ENCODE measurements at places on chromosomes 12 and 14.

- DNase-seq: no peak
These were observed 5.3 kb downstream of the KCNH3 start for GRCh38 chr12:49543914-49544815.

DNA sequence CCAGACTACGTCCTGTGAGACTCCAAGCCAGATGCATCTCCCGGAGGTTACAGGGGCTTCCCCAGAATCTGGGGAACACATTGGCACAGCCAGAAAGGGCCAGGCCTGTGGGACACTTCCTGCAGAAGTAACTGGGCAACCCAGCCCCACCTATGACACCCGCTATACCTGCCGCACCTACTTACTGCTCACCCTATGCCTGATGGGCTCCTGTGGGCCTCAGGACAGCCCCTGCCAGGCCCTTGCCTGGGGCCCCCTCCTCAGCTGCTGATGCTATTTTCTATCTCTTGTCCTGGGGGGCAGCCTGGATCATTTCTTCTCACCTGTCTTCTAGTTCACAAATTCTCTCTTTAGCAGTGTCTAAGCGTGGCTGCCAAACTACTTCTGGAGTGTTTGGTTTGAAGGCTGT lies 28.7 kb downstream of the JAG2 start:
- DNase-seq: no peak

DNA sequence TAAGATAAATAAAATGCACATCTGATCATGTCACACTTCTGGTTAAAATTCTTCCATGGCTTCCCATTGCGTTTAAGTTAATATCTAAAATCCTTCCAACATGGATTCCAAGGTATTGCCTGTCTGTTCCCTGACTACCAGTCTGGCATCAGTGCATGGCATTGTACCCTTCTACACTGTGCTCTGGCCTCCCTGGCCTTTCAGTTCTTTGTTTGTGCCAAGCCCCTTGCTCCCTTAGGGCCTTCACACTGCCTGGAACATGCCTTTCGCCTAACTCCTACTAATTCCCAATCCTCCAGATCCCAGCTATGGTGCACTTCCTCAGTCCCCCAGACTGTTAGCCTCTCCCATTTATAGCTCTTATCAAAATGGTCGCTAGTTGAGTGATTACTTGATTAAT lies 6.3 kb downstream of the CIPC start:
- no peak for DNase-seq

GRCh38 chr12:81492131-81492720 lies 266.9 kb downstream of the PPFIA2 start:
- DNase-seq: no peak

DNA sequence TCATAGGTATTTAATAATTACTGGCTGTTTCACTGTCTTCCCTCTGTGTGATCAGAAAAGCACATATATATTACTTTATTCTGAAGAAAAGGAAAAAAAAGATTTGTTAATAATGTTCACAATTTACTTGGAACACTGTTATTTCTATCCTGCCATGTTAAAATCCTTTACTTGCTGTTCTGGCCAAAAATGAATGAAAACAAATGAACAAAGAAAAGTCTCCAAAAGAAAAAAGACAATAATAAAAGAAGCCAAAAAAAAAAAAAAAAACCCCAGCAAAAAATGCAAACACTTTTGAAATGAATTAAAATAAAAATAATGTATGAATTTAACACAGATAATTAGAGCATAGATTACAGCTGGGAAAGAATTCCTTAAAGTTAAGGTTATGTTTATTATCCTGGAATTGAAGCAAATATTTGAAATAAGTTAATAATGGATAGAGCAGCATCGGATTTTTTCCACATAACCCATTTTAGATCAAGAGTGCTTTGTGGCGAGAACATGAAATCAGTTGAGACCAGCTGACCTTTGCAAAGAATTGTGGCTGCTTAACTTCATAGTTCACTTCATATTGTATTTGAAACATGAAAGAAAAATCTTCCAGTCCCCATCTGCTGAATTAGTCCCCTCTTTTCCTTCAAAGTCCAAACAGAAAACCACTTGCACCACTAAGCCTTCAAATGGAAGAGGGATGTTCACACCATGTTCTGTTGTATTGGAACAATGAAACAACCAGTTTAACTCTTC lies 444.8 kb downstream of the ADAMTS20 start:
- no peak for DNase-seq

DNA sequence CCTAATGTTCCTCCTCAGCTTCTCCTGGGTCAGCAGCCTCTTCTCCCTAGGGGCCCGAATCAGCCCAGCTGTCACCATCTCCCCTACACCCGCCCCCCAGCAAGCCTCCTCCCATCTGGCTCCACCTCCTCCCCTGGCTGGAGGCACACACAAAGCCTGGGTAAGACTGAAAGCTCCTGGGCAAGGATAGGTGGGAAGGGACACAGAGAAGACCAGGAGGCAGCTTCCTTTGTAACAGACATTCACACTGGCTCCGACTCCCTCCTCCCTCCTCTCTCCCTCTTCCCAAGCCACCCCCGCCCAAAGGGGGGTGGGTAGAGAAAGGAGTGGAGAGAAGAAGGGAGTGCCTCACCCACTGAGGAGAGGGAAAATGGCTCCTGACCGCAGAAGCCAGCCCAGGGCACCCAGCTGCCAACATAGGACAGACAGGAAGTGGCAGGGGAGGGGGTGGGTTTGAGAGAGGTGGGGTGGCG lies 4.0 kb downstream of the CHD4 start:
- no peak for DNase-seq

DNA sequence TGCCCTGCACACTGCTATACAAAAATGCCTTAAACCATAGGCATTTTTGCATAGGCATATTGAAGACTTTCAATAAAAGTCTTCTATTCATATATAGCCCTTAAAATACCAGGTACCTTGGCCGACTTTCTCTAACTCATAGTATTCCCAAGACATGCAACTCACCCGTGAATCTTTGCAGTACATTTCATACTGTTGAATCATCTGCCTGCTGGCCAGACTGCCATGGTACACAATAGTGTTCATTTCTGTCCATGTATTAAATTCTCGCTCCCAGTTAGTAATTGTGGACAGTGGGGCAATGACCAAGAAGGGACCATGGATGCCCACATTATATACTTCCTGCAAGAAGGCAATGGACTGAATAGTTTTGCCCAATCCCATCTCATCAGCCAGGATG lies 24.3 kb upstream of the SUPT16H start:
- DNase-seq: no peak

GRCh38 chr12:22533155-22533554 lies 11.2 kb downstream of the C2CD5 start:
- no peak for DNase-seq

- DNase-seq: no peak
These were observed 92.3 kb downstream of the NTF3 start for GRCh38 chr12:5524116-5524768.

DNA sequence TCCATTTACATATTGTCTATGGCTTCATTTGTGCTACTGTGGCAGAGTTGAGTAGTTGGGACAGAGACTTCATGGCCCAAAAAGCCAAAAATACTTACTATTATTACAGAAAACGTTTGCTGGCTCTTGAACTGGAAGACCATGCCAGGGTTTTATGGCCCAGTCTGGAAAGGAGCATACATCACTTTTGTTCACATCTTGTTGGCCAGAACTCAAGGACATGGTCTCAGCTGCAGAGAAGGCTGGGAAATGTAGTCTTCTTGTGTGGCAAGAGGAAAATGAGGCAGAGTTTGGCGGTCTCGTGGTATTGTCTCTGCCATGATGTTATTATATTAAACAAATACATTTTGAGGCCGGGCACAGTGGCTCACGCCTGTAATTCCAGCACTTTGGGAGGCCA lies 509.6 kb downstream of the MED13L start:
- DNase-seq: no peak

DNA sequence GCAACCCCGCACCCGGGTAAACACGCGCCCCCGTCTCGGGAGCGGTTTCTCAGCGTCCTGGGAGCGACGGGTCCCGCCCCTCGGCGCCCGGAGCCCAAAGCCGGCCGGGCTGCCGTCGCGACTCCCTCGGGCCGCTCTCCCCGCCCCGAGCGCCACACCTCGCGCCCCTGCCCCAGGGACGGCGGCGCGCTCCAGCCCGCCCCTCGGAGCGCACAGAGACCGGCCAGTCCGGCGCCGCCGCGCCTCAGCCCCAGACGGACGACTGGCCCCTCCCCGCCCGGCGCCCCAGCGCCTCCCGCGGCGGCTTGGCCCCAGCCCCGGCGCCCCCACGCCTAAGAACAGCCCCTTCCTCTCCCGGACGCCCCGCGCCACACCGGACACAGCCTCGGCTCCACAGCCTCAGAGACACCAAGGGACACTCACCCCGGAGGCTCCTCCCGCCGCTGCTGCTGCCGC lies 411 bp downstream of the BTBD7 start:
- peak; percentile 79 for DNase-seq

GRCh38 chr14:99546234-99546879 lies 57.6 kb downstream of the CCDC85C start:
- no peak for DNase-seq

DNA sequence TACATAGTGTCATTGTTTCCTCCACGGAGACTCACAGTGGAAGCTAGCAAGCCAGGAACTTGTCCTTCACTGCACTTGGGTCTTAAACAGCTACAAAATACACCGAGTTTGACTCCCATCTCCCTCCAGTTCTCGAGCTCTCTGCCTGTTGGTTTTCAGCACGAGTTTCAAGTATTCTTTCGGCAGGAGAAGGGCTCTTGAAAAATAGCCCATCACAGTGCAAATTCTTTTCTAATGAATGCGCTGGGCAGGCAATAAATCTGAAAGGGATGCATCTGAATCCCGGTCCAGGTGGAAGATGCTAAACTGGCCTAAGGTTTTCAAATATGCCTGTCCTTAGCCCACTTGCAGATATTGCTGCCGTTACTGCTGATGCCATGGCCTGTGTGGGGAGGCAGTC lies 173.9 kb downstream of the CACNA1C start:
- no peak for DNase-seq

- DNase-seq: no peak
These were observed 78.8 kb downstream of the SPPL3 start for GRCh38 chr12:120825337-120825736.

DNA sequence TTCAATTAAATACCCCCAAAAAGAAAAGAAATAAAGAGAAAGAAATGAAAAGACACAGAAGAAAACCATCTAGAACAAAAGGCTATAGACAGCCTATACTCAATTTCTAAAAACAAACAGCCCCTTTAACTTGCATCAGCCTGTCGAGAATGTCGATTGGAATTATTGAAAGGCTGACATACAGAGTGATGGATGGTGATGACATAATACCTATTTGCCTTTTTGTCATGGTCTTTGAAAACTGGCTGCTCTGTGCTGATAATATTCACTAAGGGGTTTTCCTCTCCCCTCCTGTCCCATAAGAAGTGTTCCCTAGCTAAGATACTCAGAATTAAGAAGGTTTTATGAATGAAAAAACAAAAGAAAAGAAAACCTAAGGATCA lies 393.7 kb downstream of the SOX5 start:
- no peak for DNase-seq

- DNase-seq: no peak
These were observed 96.7 kb downstream of the TMTC2 start for GRCh38 chr12:82783435-82783834.

- DNase-seq: no peak
These were observed 98.1 kb downstream of the DDHD1 start for GRCh38 chr14:53055003-53055402.

DNA sequence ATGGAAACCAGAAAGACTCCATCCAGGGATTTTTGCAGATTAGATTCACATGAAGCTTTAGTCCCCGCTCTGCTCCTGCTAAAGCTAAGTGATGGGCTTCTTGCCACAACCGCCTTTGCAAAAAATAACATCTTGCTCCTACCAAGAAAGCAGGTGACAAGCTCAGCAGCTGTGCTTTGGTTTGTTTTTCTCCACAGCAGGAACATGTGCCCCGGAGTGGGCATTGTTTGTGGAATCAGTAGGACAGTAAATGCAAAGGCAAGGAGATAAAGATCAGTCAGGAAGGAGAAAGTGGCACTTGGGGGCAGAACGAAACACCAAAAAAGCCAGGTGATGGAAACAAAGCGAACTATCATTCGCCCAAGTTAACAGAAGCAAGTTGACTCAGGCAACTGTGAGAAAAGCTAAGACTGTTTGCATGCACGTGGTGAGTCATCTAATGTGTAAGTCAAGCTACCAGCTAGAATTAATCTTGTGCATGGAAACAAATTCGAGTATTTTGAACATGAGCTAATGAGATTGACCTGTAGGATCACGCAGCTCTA lies 165.5 kb upstream of the PLXNC1 start:
- DNase-seq: no peak

DNA sequence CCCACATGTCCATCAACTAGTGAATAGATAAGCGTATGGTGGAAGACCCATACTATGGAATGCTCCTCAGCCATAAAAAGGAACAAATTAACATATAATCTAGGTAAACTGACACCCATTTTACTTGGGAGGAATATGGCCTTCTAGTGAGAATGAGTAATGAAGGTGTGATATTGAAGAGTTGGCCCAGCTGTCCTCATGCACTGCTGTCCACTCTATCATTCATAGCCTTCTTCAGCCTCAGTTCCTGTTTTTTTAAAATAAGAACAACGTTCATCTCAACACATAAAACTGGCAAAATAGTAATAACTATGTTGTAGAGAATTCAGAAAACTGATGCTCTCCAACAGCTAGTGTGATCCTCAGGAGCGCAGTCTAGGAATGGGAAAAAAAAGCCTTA lies 26.5 kb upstream of the OXA1L start:
- DNase-seq: no peak

- no peak for DNase-seq
These were observed 103.8 kb downstream of the OSBPL8 start for GRCh38 chr12:76455582-76456345.

- DNase-seq: peak; percentile 73
These were observed 200.3 kb upstream of the CAND1 start for GRCh38 chr12:67068761-67069450.

- no peak for DNase-seq
These were observed 194.4 kb downstream of the DAD1 start for GRCh38 chr14:22394616-22395015.

- no peak for DNase-seq
These were observed 96.2 kb upstream of the MED13L start for GRCh38 chr12:116373572-116374206.

DNA sequence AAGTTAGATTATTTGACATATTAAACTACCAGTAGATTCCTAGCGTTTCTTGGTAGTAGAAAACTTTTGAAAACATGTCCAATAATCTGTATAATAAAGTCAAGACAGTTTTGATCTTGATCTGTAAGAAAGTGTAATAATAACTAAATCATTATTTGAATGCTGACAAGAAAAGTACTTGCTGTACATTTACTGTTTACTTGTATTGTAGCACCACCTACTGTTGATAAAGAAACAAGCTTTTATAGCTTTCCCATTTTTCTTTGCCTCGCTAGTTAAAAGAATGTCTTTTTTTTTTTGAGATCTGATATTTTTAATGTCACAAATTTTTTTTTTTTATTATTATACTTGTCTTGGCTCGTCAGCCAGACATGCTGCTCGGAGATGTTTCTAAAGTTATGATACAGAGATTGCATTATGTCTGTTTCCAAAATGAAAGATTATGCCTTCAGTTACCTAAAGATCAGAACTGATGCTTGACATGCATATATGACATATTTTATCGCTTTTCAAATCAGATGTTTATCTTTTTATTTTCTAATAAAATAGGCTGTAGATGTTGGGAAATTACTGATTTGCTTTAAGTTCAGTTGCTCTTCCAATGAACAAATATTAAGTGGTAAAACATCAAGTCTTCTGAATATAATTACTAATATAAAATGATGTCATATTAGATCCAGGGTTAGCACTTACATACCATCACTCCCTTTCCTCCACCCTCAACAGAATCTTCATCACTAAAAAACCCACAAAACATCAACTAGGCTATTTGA lies 140.5 kb downstream of the AKAP6 start:
- DNase-seq: no peak
